ENCODE measurements at places on chromosomes 5 and 9.

DNA sequence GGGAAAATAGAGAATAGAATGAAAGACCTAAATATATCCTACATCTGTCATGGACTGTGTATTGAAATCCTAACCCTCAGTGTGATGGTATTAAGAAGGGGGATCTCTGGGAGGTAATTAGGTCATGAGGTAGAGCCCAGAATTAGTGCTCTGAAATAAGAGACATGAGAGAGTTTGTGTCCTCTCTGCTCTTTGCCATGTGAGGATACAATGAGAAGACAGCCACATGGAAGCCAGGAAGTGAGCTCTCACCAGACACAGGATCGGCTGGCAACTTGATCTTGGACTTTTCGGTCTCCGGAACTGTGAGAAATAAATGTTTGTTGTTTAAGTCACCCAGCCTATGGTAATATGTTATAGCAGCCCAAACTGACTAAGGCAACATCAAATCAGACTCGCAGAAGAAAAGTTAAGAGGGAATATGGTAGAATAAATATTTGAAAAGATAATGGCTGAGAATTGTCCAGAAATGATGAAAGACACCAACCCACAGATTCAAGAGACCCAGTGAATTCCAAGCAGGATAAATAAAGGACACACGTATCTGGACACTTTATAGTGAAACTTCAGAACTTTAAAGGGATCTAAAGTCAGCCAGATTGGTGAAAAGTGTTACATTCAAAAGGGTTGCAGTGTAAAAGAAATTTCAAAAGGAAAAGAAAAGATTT, 12.7 kb upstream of the SLC36A1 start:
- DNase-seq = no peak

GRCh38 chr5:62333250-62333794, 27.3 kb downstream of the KIF2A start:
- no peak for DNase-seq

GRCh38 chr5:165497707-165498106, 1992.3 kb downstream of the MAT2B start:
- no peak for DNase-seq

DNA sequence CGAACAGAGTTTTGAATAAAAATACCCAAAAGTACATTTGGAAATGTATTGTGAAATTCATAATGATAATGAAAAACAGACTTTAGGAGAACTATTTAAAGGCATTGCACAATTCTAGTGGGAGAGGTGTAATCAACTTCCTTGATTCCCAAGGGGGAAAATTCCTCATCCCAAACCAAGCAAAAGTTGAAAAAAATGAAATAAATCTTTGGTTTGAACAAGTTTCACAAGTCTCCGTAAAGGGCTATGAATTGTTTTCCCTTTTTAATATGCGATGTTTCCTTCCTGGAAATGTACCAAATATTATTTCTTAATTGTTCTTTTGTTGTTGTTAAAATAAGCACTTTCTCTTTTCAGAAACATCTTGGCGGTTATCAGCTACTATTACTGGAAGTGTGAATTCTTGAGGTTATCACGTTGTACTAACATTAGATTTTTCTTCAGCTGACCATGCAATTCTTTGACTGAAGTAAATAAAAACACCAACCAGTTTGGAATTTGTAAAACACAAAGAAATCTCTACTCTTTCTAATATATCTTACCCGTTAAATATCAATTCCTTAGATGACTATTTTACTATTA, 59.3 kb downstream of the SVEP1 start:
- no peak for DNase-seq

- no peak for DNase-seq
Observed at GRCh38 chr5:179730852-179731251, 1.8 kb upstream of the MAML1 start.

DNA sequence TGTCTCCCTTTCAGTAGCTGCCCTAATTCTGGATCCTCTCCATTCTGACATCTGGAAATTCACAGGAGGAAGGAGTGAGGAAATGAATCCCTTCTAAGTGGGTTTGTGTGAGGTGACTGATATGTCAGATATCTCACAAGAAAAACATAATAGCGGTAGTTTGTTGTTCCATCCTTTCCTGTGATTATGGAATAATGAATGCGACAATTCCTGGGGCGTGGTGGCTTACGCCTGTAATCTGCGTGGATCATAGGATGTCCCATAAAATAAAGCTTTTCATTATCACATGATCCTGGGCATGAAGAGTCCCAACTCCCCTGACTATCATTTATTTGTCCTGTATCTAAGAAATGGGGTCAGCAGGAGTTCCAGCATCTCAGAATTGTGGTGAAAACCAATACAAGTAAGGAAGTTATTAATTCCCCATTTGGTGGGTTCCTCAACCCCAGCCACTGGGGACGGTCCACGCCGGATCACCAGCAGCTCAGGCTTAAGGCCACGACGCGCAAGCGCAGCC, 375 bp upstream of the C5orf24 start:
- no peak for DNase-seq

- DNase-seq = no peak
Observed at GRCh38 chr5:139684881-139685749, 37.0 kb downstream of the CXXC5 start.

GRCh38 chr5:176133289-176133870, 104.8 kb upstream of the SIMC1 start:
- DNase-seq = no peak

GRCh38 chr5:137700282-137700680, 35.6 kb downstream of the KLHL3 start:
- no peak for DNase-seq

DNA sequence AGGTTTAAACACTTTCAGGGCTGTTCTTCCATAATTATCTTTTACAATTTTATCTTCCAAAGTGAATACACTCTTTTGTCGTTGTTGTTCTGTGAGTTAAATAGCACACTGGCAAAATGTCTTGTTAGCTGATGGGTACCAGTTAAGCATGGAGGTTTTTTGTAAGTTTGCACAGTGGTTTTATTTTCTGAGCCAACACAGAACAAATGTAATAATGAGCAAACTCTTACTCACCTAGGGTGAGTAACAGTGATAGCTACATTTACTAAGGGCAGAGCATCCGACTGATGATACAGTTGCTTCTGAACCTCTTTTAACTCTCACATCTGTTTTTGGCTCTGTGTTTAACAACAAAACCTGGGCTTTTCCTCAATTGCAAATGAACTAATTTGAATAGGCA, 103.2 kb downstream of the CTNND2 start:
- DNase-seq = no peak

DNA sequence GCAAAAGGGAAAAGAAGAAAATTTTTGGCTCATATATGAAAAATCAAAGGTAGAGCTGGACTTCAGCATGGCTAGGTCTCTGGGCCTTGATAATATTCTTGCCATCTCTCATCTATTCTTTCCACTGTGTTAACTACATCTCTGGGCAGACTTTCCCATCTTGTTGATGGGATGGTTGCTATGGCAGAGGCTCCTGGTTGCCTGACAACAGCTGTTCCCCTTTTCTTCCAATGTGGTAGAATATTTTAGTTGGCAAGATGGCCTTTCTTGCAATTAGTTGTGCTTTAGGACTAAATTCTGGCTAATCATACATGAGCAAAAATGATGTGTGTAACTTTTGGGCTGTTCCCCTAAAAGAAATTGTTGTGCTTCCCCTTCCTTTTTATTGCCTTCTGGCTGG, 40.2 kb upstream of the ARAP3 start:
- no peak for DNase-seq

DNA sequence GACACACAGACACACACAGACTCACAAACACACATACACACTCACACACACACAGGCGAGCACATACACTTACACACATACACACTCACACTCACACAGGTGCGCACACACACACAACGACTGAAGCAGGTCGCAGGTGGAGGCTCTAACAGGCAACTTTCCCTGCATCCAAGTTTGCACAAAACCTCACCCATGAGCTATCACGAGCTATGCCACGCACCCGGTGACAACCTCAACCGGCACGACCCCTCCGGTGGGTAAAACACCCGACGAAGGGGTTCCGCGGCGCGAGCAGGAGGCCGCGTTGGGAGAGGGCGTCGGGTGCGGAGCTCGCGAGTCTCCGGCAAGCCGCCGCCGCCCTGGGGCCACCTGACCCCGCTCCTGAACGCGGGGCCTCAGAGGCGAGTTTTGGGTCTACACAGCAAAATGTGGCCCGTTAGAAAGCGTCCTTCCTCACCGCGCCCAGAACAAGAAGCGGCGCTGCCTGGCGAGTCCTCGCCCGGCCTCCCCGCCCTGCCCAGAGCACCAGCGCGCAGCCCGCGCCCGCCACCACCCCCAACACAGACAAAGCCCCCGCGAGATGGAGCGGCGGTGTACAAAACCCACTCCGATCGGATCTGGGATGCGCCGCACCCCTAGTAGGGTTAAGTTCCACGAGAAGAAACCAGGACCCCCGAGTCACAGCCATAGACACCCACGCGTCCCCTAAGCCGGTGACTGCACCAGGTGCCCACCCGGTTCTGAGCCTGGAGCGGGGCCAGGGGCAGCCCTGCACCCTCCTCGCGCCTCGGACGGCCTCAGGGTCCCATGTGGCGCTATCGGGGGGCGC, 665 bp downstream of the SLC6A3 start:
- no peak for DNase-seq

DNA sequence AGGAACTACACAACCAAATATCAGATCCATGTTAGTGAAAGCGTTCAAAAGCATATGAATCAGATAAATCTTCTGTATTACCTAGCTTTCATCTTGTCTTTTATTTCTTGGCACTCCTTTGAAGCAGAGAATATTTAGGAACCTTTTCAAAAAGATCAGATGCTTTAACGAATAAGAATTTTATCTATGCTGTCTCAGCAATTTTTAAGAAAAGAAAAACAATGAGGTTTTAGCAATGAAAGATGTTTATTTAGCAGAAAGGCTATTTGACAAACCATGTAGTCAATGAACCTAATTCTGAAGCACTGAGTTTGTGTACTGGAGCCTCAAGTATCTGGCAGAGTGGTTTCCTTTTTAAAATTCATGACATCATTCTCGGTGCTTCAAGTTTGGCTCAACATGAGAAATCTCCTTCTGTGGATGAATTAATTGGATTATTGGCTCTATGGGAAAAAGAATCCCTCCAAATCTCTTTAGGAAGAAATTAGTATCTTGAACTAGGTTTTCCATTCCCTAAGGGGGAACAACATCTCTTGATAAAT, 534.7 kb downstream of the CAAP1 start:
- no peak for DNase-seq

GRCh38 chr5:150640311-150641005, at the start of gene SYNPO:
SYNPO (plus strand) TSS chr5:150640660; CDS start chr5:150648276, 7,616 bp downstream.
- DNase-seq = no peak

DNA sequence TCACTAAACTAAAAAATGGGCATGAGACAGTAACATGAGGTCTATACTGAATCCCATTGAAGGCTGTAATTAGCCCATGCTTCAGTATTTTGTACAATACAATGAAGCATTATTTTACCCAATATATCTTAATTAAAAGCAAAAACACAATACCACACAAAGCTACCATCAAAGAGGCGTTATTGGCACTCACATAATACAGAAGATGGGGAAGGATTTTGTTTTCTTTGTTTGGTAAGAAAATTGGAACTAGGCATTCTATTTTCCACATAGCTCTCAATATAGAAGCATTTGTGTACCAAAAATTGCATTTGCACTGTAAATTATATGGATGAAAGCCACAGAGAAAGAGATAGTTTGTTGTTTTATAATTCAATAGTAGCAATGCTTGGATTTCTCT, 761.0 kb downstream of the EFNA5 start:
- DNase-seq = no peak

GRCh38 chr5:36607838-36608783, 1.7 kb downstream of the SLC1A3 start:
- no peak for DNase-seq

DNA sequence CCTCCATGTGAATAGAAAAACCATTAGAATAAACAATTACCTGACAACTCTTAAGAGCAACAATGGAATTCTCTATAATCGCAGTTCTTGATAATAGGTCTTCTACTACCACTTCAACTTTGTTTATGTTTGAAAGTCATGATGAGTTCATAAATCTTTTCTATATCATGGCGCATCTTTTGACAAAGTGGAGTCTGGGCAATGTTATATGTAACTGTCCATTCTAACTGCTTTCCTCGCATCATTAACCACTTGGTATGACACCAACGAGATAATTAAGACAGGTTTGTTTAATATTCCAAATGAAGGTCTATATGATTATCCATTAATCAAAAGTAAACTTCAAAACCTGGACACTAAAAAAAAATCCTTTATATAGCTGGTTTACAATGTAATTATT, 272.0 kb downstream of the DENND1A start:
- no peak for DNase-seq

GRCh38 chr5:14445013-14445412, 136.6 kb upstream of the OTULINL start:
- no peak for DNase-seq

- DNase-seq = no peak
Observed at GRCh38 chr9:32867601-32868204, 84.4 kb downstream of the TMEM215 start.

DNA sequence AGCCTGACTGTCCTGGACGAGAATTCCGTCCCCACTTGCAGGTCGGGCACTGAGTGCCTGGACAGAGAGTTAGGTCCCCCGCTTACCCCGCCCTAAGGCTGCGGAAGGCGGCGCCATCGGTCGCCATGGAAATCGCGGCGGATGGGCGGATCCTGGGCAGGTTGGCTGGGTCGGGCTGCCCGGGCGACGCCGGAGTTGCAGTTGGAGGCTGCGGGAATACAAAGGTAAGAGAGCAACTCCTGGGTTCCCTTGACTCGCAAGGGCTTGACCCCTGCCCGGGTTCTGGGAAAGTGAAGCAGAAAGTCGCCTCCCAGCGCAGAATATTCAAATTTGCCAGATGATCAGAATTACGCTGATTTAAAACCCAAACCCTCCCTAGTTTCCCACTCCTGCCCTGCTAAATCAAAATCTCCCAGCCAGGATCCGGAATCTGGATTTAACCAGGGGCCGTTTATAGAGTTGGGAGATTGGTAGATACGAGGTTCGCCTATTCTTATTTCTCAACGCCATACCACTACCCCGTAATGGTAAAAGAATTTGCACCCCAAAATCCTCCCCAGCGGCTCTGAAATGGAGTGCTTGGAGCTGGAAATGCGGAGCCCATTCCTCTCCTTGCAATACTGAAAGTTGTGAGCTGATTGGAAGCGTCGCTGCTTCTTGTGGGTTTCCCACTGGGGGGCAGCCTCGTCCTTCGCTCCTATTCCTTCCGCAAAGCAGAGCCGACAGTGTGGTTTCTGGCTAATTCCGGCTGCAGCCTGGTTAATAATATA, 156.4 kb upstream of the RASEF start:
- no peak for DNase-seq

DNA sequence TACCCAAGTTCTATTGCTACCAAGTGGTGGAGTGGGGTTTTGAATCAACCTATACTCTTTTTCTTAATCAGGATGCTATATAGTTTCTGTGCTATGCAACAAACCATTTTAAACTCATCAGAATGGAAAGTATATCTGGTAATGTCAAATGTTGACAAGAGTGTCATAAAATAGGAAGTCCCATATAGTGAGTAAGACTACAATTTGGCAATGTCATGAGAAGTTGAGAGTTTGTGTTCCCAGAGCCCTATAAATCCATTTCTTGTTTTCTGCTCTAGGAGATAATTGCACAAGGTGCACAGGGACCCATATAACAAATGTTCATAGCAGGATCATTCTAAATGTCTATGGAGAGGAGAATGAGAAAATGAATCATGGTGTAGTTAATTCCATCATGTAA, 109.8 kb upstream of the TXNDC8 start:
- no peak for DNase-seq
